ENCODE measurements at places on chromosomes 7 and 10.

DNA sequence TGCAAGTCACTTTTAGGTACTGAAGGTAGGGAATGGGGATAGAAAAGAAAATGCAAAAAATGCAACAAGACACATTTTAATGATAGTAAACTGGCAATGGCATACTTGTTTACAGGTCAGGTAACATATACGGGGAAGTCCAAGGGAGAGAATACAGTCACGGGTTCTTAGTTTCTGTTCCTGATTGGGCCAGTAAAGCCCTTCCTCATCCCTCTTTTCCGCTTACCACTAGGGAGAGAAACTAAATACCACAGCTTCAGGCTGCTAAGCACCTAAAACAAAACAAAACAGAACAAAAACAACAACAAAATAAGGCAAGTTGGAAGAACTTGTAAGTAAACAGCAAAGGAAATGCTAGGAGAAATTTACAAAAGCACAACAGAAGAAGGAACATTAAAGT, 65.2 kb upstream of the OGDHL start:
- no peak for DNase-seq

- peak; percentile 66 for DNase-seq
These were observed 495.4 kb upstream of the POM121L12 start for GRCh38 chr7:52540041-52540440.

DNA sequence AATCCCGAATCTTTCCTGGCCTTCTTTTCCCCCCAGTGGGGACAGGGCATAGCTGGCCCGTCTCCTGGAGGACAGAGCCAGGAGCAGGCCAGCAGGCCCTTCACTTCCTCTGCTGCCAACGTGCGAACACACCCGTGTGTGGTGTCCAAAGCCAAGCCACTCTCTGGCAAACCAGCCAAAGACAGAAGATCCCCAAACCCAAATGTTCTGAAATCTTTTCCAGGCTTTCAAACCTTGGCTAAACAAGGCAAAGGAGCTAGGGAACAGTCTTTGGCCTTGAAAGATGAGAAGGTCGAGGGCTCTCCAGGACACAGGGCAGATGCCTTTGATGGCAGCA, 63.0 kb downstream of the PROSER2 start:
- DNase-seq = no peak

DNA sequence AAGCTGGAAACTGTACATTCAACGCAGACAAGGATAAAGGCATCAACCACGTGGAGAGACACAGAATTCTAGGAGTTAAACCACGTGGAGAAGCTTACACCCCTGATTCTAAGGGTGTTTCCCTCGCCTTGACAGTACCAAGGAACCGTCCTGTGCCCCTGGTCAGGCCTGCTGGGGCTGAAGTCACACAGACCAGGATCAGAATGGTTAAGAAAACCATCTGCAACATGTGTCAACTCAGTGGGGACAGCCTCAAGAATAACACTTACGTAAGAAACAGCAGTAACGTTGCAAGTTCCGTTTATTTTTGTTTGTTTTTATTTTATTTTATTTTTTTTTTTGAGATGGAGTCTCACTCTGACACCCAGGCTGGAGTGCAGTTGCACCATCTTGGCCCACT, 55.6 kb downstream of the CHST15 start:
- no peak for DNase-seq

GRCh38 chr7:97014145-97014750, 8.9 kb downstream of the DLX6 start:
- DNase-seq = no peak

GRCh38 chr10:71028066-71028465, 139.7 kb upstream of the PCBD1 start:
- no peak for DNase-seq

DNA sequence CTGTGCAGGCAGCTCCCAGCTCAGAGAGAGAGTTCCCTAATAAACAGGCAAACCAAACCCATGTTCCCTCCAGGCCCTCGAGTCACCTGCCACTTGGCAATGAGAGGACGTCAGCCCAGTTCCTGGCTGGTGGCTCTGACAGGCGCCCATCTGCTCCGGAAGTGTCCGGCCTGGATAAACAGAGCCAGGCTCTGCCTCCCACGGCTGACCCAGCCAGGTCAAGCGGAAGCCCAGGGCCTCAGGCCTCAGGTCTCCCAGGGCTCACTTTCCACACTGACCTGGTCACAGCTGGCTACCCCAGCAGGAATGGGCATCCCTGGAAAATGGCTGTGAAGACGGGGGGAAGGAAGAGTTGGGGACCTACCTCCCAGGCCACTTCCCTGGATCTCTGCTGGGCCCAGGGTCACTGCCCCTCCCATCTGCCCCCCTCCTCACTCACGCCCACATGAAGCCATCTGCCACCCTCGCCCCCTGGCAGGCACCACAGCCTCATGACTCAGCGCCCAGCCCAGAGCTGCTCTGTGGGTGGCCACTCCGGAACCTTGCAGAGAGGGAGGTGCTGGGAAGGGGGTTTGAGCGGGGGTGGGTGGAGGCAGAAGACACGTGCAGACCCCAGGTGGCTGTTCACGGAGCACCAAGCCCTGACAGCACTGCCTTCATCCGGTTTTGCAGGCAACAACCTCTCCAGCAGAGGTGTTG, 37.4 kb upstream of the DUSP5 start:
- peak; percentile 87 for DNase-seq

GRCh38 chr10:129659508-129660268, 192.6 kb downstream of the MGMT start:
- no peak for DNase-seq

- peak; percentile 21 for DNase-seq
These were observed 70.9 kb downstream of the GCC1 start for GRCh38 chr7:127514499-127514898.

DNA sequence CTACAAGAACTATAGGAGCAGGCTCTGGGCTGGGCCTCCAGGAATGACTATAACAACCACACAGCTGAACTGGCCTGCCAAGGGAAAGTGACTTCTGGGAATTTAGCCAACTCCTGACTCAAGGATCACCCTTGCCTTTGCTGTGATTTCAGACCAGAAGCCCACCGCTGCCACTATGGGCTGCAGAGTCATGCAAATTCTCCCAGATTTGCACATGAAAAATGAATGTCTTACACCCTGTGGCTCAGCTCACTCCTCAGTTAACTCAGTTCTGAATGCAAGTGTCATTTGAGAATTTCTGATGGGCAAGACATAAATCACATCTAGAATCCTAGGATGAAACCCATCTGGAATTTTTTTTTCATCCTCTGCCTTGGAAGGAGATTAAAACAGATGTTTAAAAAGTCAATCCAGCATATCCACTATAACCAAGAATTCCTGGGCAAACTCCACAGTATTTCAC, 186.5 kb upstream of the BET1 start:
- DNase-seq = peak; percentile 88

DNA sequence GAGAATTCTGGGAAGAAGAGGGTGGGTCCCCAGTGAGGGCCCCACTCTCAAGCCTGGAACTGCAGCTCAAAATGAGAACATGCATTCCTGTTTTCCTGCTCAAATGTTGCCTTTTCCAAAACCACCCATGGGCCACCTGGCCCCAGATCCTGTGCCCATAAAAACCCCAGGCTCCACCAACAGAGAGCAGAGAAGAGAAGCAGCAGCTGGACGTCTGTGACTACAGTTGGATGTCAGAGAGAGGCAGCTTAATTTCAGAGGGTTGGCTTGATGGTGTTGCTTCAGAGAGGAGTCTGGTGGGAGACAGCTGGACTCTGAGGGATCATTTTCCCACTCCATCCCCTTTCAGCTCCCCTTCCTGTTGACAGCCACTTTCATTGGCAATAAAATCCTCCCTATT, 256.4 kb downstream of the FZD1 start:
- no peak for DNase-seq

DNA sequence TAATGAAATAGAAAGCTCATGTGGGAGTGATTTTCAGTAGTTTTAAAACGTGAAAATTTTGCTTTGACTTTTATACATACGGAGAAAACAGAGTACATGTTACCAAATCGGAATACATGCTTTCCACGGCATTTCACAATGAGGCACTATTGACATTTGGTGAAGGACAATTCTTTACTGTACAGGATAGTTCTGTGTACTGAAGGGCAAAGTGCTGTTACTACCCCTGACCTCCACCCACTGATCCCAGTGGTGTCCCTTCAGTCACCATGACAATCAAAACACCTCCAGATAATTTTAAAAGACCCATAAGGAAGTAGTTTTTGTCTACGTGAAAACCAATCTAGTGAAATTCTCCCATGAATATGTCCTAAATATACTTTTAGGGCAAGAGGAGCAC, 33.1 kb upstream of the ANK3 start:
- no peak for DNase-seq

- no peak for DNase-seq
These were observed 954 bp downstream of the FSCN3 start for GRCh38 chr7:127594490-127594889.

DNA sequence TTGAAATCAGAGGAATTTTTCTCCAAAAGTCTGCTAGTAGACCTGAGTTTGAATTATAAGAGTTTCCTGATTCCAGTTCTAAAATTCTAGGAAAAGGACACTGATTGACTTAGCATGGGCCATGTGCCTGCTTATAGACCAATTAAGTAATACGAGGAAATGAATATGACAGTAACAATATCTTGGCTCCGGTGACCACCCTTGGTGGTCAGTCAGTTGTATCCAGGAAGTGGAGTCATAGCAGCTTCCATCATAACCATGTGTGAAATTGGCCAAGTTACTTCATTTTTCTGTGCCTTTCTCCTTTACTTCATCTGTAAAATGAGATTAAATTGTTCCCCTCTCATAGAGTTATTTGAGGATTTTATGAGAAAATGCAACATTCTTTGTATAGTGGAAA, 66.9 kb downstream of the MTPAP start:
- peak; percentile 59 for DNase-seq

DNA sequence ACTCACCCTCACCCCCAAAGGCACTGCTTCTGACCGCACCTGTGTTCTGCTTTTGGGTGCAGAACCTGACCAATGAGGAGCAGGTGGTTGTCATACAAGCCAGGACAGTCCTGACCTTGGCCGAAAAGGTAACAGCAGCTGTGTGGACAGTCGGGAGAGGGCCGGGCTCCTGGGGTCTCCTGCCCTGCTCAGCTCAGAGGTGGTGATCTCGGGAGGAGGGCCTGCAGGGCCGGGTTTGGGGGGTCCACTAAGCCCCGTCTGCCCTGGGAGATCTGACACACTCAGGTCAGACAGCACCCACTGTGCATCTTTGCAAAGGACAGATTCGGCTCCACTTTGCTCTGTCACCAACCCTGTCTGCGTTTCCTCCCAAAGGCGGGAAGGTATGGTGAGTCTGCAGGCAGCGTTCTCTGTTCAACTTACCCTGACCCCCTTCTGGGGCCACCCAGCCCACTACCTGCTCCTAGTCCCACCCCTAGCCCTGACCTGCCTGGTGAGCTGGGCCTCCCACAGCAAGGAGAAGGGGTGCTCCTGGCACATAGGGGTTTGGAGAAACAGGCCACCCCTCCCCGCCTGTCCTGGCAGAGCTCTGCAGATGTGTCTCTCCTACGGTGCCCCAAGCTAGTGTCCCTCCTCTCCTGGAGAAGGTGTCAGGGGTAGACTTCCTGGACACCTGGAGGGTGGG, 33.7 kb upstream of the DPYSL4 start:
- DNase-seq = no peak

DNA sequence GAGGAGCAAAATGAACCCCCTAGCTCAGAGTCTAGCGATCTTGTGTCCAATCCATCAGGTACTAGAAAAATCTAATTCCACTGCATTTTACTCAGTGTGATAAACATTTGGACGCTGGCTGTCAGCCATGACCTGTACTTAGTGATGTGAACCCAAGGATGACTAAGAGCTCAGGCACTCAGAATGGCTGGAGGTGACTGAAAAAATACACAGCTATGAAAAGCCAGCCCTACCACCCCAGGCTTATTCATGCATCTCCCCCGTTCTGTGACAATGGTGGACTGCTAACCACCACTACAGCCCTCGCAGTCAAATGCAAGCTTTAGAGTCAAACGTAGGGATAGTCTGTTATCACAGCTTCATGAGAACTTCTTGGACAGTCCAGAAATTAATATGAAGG, 14.9 kb downstream of the AFAP1L2 start:
- DNase-seq = peak; percentile 95

GRCh38 chr10:43648398-43649184, at the start of gene ZNF32:
ZNF32 (minus strand) TSS chr10:43648881; CDS start chr10:43646133, 2,748 bp downstream.
- DNase-seq = peak; percentile 88

DNA sequence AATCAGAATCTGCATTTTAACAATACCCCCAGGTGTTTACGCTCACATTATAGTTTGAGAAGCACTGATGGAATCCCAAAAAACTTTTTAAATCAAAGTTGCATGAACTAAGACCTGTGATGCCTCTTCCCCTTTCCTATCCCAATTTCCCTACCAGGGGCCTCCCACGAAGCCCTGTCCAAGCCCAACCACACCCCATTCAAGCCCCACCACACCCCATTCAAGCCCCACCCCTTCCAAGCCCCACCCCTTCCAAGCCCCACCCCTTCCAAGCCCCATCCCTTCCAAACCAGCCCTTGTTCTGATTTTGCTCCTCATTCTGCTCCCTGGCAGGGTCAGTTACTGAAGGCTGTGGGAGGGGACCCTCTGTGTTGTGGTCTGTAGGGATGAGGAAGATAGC, 9.8 kb upstream of the AQP1 start:
- no peak for DNase-seq

DNA sequence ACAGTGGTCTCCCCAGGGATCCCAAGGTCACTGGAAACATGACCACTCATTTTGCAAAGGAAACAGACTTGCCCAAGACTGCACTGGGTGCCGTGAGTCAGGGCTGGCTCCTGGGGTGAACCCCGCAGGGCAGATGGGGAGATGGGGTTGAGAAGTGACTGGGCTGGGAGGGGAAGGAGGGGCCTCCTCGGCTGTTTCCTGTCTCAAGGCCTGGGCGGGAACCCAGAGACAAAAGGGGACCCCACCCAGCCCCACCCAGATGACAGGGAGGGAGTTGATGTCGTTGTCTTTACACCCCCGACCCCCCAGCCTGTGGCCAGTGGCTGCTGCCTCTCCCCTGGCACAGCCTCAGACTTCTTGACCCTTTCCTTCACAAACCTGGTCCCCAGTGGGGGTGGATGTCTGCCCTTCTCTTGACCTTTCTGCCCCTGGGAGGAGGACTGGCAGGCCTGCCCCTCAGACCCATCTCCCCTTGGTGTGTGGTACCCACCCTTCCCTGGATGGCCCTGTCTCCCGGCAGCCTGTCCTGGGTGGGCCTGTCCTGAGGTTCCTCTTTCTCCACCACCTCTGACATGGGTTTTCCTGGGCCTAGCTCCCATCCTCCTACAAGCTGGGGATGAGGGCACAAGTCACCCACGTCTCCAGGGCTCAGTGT, 1.4 kb downstream of the MYO1G start:
- DNase-seq = no peak

DNA sequence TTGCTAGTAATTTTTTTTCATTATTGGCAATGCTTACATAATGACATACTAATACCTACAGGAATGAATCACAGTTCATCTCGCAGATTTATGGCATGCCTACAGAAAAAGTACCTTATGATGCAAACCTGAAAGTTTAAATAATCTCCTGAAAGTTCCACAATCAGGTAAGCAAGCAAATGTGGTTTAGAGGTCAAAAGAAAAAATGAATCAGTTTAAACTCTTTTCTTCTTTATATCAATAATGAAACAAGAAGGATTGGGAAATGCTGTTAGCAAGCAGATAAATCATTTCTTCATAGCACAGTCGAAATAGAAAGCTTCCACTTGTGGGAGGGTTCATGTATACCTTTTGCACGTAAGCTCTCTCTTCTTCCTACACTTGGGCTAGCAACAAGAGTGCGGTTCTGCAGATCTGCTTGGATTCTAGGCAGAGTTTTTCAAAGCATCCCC, 53.7 kb upstream of the MTPN start:
- DNase-seq = no peak
